Activated CD8-positive, alpha-beta T cell treated with anti-CD3 and anti-CD28 coated beads for 36 hours (primary cell): ENCODE measurements at places on chromosomes 3 and 15. TPM values are rescaled to one million over a fixed set of nuclear protein-coding genes. Genes with fewer than 3 reads are reported as not detected.

Gene CPN2
- not detected for total RNA-seq

Gene LACTB
- total RNA-seq: 28.3 TPM

Gene SPG11
- 68.6 TPM for total RNA-seq

Gene CCDC191
- total RNA-seq: 1.5 TPM

Gene CLSTN2
- not detected for total RNA-seq

Gene CRYGS
- total RNA-seq: 1.4 TPM

Gene SENP7
- total RNA-seq: 9.6 TPM

Gene SLC30A4
- 2.0 TPM for total RNA-seq

Gene DGKG
- 0.18 TPM for total RNA-seq
